ENCODE measurements at places on chromosomes 12 and 14. TPM values are rescaled to one million over a fixed set of nuclear protein-coding genes. Genes with fewer than 3 reads are reported as not detected.

DNA sequence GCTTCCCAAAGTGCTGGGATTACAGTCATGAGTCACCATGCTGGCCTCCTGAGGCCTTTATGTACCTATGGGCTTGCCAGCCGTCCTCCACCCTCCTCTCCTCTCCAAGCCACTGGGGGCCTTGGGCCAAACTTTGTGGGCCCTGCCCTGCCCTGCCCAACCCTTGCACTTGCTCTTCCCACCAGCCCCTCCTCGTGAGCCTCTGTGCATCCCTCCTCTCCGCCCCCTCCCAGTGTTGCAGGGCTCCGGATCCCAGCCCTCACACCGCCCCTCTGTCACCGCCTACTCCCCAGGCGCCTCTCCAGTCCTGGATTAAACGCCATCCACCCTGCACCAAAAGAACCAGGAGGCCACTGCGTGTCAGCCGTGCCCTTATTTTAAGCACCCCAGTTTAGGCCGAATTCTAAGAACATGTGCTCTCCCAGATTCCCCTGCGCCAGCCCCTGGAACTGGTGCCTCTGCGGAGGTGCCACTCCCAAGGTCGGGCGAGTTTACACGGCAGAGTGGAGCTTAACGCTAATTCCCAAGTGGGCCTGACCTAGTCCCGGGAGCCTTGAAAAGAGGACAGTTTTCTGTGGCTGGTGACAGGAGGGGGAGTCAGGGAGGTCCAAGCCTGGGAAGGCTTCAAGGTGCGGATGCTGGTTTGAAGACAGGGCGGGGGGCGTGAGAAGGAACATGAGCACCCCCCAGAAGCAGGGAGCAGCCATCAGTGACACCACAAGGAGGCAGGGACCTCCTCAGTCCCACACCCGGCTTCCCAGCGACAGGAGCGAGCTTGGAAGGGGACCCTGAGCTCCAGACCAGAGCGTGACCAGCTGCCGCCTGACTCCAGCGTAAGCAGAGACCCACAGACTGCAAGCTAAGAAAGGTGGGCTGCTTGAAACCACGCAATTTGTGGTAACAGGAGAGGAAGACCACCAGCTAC is 21.2 kb upstream of the CDCA4 start:
- no peaks in the 10 kb centered on the region for H3K36me3 ChIP-seq
- no peak overlapping the region for H3K27ac ChIP-seq
- no peak overlapping the region for H3K4me3 ChIP-seq

- H3K27me3 ChIP-seq: no peaks in the 10 kb centered on the region
- no peaks in the 10 kb centered on the region for H3K36me3 ChIP-seq
- H3K27ac ChIP-seq: no peak overlapping the region
- DNase-seq: no peak
- H3K4me3 ChIP-seq: no peak overlapping the region
- peaks cover 50% of the 10 kb centered on the region for H3K4me1 ChIP-seq
Observed at GRCh38 chr14:50041980-50042379, 74.4 kb downstream of the VCPKMT start.

DNA sequence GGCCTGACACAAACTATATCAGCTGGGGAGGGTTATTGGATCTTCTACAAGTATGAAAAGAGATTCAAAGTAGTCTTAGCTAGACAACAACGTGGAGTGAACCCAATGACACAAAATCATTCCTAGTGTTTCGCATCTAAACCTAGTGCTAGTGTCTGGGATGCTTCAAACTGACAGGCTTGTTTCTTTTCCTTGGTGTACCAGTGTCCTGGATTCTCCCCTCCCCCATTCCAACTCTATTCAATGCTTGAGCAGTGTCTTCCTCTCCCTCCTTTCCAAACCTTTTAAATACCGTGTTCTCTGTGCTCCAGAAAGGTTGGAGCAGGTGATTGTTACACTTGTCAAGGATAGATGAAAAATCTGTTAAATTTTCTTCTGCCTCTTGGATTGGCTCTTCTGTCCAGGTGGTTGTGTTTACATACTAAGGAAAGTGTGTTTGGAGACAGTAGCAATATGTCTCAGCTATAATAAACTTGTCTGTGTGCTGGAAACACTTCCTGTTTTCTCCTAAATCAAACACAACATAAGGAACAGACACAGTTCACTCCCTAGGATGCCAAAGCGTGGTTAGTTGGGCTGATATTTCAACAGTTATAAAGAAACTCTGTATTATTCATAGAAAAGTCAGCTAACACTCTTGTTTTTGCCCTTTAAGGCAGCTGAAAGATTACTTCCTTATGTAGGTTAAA is 14.4 kb upstream of the GUCY2C start:
- H3K4me1 ChIP-seq: no peaks in the 10 kb centered on the region
- no peak overlapping the region for H3K27ac ChIP-seq
- no peaks in the 10 kb centered on the region for H3K27me3 ChIP-seq
- no peaks in the 10 kb centered on the region for H3K36me3 ChIP-seq
- H3K4me3 ChIP-seq: no peak overlapping the region

- DNase-seq: no peak
- no peaks in the 10 kb centered on the region for H3K4me1 ChIP-seq
- no peak overlapping the region for H3K4me3 ChIP-seq
Observed at GRCh38 chr14:54317391-54317790, 79.4 kb upstream of the CDKN3 start.

DNA sequence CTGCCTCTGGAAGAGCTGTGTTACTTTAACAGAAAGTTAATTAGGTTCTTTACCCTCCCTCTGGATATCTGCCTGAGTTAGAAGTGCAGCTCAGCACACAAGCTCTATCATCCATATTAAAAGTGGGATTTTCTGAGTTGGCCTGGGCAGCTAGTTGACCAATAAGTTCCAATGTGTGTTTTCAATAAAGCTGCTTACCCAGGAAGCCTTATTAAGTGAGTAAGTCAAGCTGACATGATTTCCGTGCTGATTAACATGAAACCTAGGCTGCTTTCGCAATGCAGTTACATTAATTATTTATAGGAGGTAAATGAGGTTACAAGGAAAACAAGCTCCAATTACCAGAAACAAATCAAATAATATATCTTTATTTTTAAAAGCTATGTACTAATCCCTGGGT is 4.8 kb downstream of the NEUROD4 start:
- H3K4me1 ChIP-seq: no peaks in the 10 kb centered on the region
- no peaks in the 10 kb centered on the region for H3K27me3 ChIP-seq
- H3K4me3 ChIP-seq: no peak overlapping the region
- no peaks in the 10 kb centered on the region for H3K36me3 ChIP-seq
- DNase-seq: no peak

The LALBA gene
- total RNA-seq: not detected

- no peak overlapping the region for H3K4me3 ChIP-seq
- no peak for DNase-seq
- H3K4me1 ChIP-seq: no peaks in the 10 kb centered on the region
- no peaks in the 10 kb centered on the region for H3K36me3 ChIP-seq
- no peaks in the 10 kb centered on the region for H3K27me3 ChIP-seq
Observed at GRCh38 chr12:77042833-77043232, 22.5 kb downstream of the E2F7 start.

- H3K27me3 ChIP-seq: no peaks in the 10 kb centered on the region
- no peaks in the 10 kb centered on the region for H3K36me3 ChIP-seq
- H3K27ac ChIP-seq: no peak overlapping the region
Observed at GRCh38 chr12:18421867-18422266, 160.5 kb downstream of the PIK3C2G start.

DNA sequence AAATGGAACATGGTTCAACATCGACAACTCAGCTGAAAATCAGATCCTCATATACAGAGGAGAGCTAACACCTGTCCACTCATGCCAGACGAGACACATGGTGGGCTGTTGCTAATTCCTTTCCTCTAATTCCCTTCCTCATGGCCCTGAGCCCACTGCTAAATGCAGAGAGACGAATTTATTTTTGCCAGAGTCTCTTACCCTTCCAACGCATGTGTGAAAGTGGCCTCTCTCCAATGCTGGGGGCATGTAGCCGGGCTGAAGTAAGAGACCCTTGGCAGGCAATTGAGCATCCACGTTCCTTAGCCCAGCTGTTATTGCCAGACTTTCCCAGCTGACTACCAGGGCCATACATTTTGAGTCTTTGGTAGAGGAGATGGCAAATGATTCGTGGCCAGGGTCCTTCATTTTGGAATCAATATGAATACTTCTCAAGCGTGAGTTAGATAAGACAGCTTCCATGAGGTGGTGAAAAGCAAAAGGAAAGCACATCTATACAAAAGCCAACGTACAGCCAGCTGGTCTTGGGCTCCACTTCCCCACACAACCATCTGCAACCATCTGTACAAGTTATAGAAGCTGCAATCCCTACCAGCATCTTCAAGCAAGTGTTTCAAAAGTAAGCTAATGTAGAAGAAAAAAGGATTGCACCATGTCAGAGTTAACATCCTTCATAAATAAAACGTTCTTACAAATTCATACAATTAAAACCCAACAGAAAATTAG is 28.6 kb downstream of the CORO1C start:
- H3K4me1 ChIP-seq: peaks cover 26% of the 10 kb centered on the region
- peak overlapping the region; percentile 74 for H3K27ac ChIP-seq
- DNase-seq: no peak
- H3K36me3 ChIP-seq: peaks cover 1% of the 10 kb centered on the region
- H3K4me3 ChIP-seq: no peak overlapping the region

- no peak overlapping the region for H3K27ac ChIP-seq
- H3K27me3 ChIP-seq: no peaks in the 10 kb centered on the region
- no peak for DNase-seq
Observed at GRCh38 chr12:108747563-108747962, 16.2 kb upstream of the CORO1C start.

DNA sequence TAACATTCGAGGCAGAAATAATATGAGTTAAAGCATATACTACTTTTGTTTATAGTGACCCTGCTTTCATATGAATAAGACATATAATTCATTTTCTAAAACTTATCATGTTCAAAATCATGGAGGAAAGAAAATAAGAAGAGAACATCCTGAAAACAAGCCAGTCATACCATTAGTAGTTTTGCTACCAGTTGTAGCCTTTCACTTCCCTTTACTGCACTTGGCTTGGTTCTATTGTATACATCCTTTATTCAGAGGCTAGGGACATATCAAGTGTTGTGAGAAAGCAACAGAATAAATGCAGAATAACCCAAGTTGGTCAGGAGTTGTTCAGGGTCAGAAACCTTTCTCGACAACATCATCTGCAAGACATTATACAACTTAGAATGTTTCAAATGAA is 598.7 kb downstream of the SOX5 start:
- no peaks in the 10 kb centered on the region for H3K36me3 ChIP-seq
- H3K27me3 ChIP-seq: no peaks in the 10 kb centered on the region
- H3K4me3 ChIP-seq: no peak overlapping the region
- DNase-seq: no peak
- no peak overlapping the region for H3K27ac ChIP-seq
- H3K4me1 ChIP-seq: no peaks in the 10 kb centered on the region
